ENCODE measurements at places on chromosomes 3 and 15. TPM values are rescaled to one million over a fixed set of nuclear protein-coding genes. Genes with fewer than 3 reads are reported as not detected.

GRCh38 chr3:123301331-123302184 lies 99.8 kb downstream of the SEC22A start:
- H3K27me3 ChIP-seq = no peaks in the 10 kb centered on the region
- no peaks in the 10 kb centered on the region for H3K36me3 ChIP-seq
- no peak for DNase-seq
- no peak overlapping the region for H3K27ac ChIP-seq

The RHOV gene
- total RNA-seq = 3.2 TPM

DNA sequence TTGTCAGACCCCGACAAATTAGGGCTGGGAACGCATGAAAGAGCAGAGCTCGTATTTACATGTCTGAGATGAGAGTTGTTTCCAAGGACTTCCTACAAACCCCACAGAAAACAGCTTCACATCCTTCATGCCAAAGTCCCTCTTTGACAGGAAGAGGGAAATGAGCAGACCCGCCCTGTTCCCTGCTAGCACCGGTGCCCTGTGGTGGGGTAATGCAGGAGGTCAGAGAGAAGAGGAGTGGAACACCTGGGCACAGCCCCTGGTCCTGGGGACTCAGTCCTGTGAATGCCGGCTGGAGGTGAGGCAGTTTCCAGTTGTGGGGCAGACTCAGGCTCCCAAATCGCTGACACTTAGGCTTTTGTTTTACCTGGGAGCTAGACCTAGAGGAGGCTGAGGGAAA lies 4.0 kb downstream of the PLA2G4D start:
- no peaks in the 10 kb centered on the region for H3K27me3 ChIP-seq
- no peak for DNase-seq
- H3K4me1 ChIP-seq = peaks cover 5% of the 10 kb centered on the region

DNA sequence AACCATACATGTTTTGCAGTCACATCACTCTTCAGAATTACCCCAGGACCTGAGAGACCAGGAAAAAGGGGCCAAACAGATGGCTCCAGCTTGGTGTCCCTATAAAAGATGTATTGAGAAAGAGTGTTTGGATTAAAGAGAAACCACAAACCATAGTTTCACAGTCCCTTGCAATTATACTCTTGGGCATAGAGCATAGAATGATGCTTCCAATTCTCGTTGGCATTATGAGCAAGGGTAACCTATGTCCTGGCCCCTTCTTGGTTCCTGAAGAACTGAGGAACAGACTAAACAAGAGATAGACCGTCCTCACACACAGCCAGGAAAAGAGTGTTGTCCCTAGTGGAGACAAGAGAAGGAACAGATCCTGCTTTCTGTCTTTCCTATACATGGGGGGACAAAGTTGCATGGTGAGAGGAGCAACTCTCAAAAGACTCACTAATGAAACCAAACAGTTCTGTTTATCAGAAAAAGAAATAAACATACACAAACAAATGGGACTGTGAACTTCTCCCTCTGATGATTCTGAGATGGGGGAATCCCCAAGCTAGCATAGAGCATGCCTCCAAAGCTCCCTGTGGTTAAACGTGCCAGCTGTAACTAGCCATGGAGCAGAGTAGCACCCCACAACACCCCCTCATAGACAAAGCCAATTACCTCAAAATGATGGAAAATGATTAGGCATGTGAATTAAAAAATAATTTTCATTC lies 908.6 kb downstream of the NTRK3 start:
- no peak for DNase-seq
- no peaks in the 10 kb centered on the region for H3K27me3 ChIP-seq
- no peaks in the 10 kb centered on the region for H3K36me3 ChIP-seq
- no peak overlapping the region for H3K4me3 ChIP-seq

DNA sequence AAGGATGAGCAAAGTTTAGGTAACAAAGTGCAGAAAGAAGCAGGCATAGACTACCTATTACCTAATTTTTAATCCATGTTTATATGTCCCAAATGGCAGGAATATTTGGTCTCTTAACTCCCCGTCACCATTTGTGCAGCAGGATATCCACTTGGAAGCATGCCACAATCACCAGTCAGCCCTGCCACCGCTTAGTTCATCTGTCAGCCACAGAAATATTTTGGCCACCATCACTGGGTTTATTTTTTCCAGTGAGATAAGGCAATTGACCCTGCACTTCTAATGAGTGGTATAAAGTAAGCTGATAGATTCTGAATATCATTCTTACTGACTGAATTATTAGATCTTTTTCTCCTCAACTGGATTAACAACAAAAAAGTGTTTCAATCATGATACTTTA lies 152.9 kb upstream of the SOX2 start:
- no peak overlapping the region for H3K4me3 ChIP-seq
- DNase-seq = no peak

DNA sequence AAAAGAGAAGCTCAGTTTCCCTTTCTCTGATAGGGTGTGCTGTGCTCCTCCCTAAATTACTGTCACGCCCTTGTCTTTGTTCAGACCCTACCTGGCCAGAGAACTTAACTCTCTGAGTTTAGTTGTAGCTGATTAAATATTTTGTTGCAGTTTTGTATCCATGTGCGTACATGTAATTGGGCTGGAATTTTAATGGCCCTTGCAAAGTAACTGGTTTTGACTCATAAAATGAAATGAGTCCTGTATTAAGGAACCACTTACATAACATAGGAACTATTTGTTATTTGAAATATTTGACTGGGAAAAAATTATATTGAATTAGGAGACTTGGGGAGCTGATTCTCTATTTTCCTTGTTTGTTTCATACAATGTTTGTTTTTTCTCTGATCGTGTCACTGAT lies 80.2 kb downstream of the LRRK1 start:
- no peak for DNase-seq
- no peak overlapping the region for H3K4me3 ChIP-seq
- no peaks in the 10 kb centered on the region for H3K4me1 ChIP-seq

DNA sequence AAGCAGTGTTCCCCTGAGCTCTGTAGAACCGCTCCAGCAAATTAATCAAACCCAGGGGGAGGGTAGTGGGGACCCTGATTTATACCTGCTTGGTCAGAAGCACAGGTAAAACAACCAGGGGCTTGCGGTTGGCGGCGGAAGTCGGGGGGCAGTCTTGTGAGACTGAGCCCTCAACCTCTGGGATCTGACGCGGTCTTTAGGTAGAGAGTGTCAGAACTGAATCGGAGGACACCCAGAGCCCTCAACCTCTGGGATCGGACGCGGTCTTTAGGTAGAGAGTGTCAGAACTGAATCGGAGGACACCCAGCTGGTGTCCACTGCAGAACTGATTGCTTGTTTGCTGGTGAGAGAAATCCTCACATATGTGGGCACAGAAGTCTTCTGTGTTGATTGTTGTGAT lies 12.9 kb upstream of the PAQR5 start:
- H3K36me3 ChIP-seq = no peaks in the 10 kb centered on the region
- no peak overlapping the region for H3K4me3 ChIP-seq
- peaks cover 6% of the 10 kb centered on the region for H3K4me1 ChIP-seq
- no peaks in the 10 kb centered on the region for H3K27me3 ChIP-seq

The HCN4 gene
- 3.1 TPM for total RNA-seq

DNA sequence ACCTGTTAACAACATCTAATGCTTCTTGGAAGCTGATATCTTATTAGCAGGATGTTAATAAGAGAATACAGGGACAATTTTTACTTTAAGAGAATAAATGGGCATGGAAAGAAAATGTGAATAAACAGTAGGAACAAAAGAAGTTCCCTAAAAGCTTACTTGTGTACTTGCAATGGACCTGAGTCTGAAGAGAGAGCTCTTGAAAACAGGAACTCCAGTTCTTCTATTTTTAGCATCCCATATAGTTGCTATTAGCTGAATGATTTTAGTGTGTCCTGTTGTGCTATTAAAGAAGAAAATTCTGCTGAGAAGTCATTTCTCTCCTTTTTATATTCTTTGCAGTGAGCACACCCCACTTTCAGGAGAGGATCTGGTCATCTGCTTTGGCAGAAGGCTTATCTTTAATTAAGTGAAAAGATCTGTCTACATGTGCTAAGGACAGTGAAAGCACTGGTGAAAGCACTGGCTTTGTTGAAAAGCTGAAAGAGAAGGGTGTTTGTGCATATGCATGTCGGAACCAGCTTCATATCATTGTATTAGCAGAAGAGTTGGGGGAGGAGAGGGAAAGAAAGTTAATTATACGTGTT lies 1.4 kb upstream of the ST3GAL6 start:
- H3K4me1 ChIP-seq = no peaks in the 10 kb centered on the region
- H3K4me3 ChIP-seq = no peak overlapping the region
- no peaks in the 10 kb centered on the region for H3K36me3 ChIP-seq
- DNase-seq = no peak
- H3K27me3 ChIP-seq = peaks cover 91% of the 10 kb centered on the region
- no peak overlapping the region for H3K27ac ChIP-seq

DNA sequence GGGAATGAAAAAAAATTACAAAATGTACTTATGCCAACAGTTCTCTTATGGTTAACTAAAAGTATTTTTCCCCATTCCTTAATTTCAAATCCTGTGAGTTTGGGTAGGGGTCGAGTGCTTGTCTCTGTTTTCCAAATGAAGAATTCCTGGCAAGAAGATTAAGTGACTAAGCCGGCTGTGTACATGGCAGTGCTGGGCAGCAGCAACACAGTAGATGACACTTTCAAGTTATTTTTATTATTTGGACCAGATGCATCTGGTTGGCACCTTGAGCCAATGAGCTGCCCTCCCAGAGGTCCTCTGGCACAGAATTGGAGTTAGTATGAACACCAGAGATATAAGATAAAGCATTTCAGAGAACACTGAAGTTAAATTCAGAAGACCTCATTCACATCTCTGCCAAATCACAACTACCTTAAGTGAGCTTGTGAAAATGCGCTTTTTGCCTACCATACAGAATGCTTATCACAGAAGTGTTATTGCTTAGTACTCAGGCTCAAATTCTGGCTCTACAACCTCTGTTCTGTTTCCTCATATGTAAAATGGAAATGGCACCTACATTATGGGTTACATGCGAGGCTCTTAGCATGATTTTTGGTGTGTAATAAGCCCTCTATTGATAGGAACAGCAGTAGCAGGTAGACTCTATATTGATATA lies 256.9 kb downstream of the UBE2E2 start:
- no peak for DNase-seq
- peaks cover 3% of the 10 kb centered on the region for H3K4me1 ChIP-seq
- no peak overlapping the region for H3K27ac ChIP-seq
- H3K27me3 ChIP-seq = no peaks in the 10 kb centered on the region
- H3K4me3 ChIP-seq = no peak overlapping the region

The PLCL2 gene
- total RNA-seq = 6.9 TPM

The DPPA2 gene
- 1.6 TPM for total RNA-seq

The C3orf22 gene
- not detected for total RNA-seq

The IQGAP1 gene
- total RNA-seq = 124 TPM

The CAMKV gene
- 0.75 TPM for total RNA-seq

DNA sequence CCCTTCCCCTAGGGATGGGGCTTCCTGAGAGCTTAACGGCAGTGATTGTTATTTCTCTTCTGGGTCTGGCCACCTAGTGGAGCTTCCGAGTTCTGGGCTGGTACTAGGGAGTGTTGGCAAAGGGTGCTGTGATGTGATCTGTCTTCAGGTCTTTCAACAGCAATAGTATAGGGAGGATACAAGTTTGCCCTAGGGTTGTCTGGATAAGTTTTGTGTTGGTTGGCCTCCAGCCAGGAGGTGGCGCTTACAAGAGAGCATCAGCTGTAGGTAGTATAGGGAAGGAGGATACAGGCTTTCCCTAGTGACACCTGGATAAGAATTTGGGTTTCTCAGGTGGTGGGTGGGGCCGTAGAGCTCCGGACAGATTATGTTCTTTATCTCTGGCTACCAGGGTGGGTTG lies 19.2 kb upstream of the CPOX start:
- H3K36me3 ChIP-seq = no peaks in the 10 kb centered on the region
- H3K27me3 ChIP-seq = no peaks in the 10 kb centered on the region
- no peak overlapping the region for H3K27ac ChIP-seq
- DNase-seq = peak; percentile 88

DNA sequence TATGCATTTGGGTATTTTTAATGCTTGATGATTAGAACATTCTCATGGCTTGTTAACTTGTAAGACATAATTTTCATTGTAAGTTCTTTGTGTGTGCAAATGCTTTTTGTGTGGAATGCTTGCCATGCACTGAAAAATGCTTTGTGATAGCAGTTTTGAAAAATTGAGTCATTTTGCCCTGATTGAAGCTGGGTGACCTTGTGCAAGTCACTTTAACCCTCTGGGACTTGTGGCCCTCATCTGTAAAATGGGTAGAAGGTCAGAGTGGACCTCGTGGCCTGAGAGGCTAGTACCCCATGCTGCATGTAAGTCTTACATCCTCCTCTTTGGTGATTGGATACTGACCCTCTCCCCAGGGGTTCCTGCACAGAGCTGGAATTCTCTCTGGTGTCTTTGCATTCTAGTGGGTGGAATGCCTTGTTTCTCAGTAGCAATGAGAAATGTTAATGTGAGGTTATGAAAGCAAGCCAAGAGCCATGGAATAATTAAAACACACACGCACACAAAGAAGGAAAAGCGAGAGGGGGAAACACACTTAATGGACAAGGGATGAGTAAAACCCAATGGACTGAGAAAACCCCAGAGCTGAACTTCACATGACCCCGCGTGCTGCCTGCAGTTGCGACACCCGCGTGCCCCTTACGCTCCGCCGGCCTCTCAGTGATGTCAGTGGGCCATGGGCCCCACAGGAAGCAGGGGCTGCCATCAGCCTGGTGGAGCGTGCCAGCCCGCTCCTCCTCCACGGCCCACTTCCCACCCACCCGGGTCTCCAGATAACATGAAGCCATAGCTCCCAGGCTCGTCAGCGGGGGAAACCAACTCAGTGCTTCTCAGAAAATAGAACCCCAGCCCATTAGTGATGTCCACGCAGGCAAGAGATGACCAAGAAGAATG lies 44.0 kb downstream of the SMAD3 start:
- no peaks in the 10 kb centered on the region for H3K27me3 ChIP-seq
- H3K27ac ChIP-seq = peak overlapping the region; percentile 18
- peaks cover 30% of the 10 kb centered on the region for H3K4me1 ChIP-seq
- DNase-seq = no peak
- H3K36me3 ChIP-seq = peaks cover 6% of the 10 kb centered on the region
- H3K4me3 ChIP-seq = no peak overlapping the region

All from endodermal cell (in vitro differentiated cells).